ENCODE measurements at places on chromosomes 2 and 18. TPM values are rescaled to one million over a fixed set of nuclear protein-coding genes. Genes with fewer than 3 reads are reported as not detected.

The PSD4 gene
- total RNA-seq, result 161 TPM

The AQP12A gene
- total RNA-seq, result not detected

The GREB1 gene
- total RNA-seq, result 0.69 TPM

The LMAN1 gene
- total RNA-seq, result 33.5 TPM

The SNTG2 gene
- total RNA-seq, result 0.88 TPM

The TMEM37 gene
- total RNA-seq, result 0.37 TPM

The LRP1B gene
- not detected for total RNA-seq

The COL4A4 gene
- 10.9 TPM for total RNA-seq

The TTN gene
- 33.3 TPM for total RNA-seq

The ANKRD29 gene
- not detected for total RNA-seq

The POLE4 gene
- 73.7 TPM for total RNA-seq

The CCDC121 gene
- 0.71 TPM for total RNA-seq

The POTEC gene
- not detected for total RNA-seq

DNA sequence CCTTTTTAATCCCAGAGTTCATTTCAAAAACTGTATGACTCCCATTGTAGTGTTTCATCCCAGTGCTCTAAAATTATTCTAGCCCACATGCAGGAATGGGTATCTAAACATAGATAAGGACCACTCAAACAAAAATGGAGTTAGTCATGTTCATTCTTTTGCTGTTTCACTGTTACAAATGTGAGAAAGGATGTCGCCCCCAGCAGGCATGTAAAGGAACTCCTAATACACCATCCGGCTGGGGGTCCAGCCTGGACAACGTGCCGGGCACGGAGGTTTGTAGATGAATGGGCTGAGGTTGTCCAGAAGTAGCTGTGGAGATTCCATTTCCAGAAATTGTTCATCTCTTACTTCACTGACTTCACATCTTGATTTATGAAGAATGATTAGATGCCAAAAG is 101.9 kb upstream of the RAB12 start:
- no peak for DNase-seq

- DNase-seq, result no peak
Measured at GRCh38 chr2:70496819-70497218, 56.8 kb downstream of the TGFA start.

DNA sequence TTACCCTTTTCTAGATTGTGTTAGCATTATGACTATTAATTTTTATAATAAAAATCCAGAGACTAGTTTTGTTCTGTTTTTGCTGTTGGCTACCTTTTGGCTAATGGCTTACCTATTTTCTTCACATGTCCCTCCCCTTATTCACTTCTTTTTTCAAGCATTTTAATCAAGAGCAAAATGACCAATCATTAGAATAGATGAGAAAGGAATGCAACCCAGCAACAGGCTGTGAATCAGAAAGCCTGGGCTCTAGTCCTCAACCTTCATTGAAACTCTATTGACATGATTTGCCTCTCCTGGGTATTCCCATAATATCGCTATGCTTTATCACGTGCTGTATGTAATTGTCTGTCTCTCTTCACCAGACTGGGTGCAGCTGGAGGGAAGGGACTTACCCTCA is 370.1 kb downstream of the IRS1 start:
- no peak for DNase-seq

DNA sequence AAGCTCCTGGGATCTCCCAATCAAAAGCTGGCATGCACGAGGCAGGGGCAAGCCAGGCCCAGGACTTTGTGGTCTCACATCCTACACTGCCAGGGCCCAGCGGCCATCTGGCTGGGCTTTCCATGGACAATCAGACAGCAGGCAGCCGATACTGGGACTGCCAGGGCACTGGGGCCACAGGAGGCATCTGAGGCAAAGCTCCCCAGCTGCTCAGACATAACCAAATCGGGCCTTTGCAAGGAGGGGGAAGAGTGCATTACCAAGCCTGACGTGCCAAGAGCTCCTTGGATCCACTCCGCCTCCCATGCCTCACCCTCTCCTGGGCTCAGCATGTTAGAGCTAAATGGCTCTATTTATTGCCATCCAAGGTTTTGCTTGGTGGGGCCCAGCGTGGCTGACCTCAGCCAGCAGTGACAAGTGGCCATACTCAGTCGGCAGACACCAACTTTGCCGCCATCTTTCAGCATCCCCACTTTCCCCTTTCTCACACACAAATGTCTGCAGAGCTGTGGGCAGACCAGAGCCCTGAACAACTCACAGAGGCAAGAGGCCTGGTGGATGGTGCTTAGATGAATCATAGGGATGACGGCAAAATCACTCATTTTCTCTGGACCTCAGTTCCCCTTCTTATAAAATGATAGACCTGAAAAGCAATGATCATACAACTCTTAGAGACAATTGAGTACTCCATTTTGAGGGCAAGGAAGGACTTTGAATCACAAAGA is 200.8 kb downstream of the TTC32 start:
- no peak for DNase-seq

DNA sequence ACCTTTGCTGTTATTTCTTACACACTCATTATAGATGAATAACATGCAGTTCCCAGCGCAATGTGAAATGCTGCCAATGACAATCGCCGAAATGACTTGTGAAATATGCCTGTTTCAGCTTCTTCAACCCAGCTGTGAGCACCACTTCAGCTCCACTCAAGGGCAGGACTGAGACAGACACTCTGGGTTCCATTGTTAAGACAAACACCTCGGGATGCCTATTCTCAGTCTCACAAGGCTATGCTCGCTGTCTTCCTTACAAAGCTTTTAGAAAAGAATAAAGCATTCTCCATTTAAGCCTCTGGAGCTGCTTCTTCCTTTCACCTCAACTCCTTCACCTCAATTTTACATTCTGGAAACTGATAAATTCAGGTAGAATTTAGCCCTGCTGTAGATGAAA is 4.2 kb downstream of the CBLN2 start:
- DNase-seq, result no peak

DNA sequence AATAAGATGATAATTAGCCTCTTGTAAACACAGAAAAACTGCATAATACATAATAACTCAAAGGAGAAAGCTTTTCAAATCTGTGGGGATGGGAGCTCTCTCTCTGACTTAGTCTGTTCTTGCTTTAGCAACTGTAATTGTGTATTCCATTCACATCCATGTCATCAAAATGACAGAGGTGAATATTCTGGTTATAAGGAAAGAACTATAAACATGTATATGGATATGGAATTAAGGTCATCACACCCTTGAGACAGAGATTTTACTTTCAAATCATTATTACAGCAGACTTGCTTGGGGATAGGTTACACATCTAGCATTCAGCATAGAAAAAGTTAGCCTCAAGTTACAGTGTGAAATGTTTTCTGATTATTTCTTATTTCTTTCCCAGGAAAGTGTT is 497.7 kb downstream of the LRP1B start:
- DNase-seq, result no peak

DNA sequence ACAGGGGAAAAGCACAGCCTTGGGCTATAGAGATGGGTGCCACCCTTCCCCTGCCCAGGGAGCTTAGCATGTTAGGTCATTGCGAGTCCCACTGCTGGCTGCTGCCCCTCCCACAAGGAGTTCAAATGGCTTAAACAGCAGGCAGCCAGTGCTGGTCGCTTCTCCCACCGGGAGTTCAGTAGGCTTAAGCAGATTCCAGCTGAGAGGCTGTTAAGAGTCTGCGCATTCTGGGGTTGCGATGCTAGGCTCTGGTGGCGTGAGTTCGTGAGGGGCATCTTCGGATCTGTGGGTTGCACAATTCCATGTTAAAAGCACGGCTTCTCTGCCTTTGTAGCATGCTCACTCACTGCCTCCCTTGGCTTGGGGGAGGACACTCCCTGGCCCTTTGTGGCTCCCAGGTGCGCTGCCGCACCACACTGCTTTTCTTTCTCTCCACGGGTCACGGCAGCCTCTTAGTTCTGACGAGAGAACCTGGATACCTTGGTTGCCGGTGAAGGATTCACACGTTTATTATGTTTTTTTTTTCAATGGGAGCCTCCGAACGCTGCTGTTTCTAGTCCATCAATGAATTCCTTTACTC is 93.2 kb downstream of the UNC80 start:
- DNase-seq, result no peak

GRCh38 chr2:120821446-120822160 is 85.9 kb downstream of the GLI2 start:
- DNase-seq, result no peak

- DNase-seq, result no peak
Measured at GRCh38 chr18:12408247-12408869, 629 bp downstream of the PRELID3A start.

GRCh38 chr18:52897611-52898484 is 557.9 kb downstream of the DCC start:
- no peak for DNase-seq

GRCh38 chr2:138171244-138171643 is 207.0 kb downstream of the HNMT start:
- no peak for DNase-seq

GRCh38 chr18:55775972-55776371 is 188.0 kb upstream of the TCF4 start:
- DNase-seq, result no peak

GRCh38 chr2:15142069-15142689 is 419.0 kb downstream of the NBAS start:
- peak; percentile 22 for DNase-seq

DNA sequence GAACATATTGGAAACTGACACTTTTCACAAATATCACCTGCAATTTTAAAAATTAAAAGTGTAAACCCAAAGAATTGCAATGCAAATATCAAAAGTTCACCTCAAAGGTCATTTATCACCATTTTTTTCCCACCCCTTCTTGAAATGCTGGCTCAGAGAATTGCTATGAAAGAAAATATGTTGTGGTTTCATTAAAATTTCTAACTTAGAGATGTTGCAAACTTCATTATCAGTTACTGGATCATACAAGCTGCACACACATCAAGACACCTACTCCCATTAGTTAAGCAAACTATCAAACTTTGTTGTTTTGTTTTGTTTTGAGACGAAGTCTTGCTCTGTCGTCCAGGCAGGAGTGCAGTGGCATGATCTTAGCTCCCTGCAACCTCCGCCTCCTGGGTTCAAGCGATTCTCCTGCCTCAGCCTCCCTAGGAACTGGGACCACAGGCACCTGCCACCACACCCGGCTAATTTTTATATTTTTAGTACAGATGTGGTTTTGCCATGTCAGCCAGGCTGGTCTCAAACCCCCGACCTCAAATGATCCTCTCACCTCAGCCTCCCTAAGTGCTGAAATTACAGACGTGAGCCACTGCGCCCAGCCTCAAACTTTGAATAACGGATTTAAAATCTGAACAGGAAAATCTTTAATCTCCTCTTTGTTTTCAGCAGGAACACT is 37.0 kb downstream of the STK39 start:
- DNase-seq, result no peak

- no peak for DNase-seq
Measured at GRCh38 chr18:23837591-23837990, 148.3 kb downstream of the LAMA3 start.

DNA sequence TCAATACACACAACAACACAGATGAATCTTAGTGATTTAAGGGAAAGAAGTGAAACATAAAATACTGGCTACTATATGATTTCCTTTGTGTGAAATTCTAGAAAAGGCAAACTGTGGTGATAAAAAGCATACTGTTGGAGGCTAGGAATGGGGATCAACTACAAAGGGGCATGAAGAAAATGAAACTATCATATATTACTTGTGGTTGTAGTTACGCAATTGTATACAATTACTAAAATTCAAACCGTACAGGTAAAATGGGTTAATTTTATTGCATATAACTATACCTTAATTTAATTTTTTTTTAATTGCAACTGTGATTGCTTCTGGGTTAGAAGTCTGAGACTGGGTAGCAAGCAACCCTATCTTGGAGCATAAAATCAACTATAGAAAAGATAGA is 41.7 kb upstream of the ABI2 start:
- no peak for DNase-seq

DNA sequence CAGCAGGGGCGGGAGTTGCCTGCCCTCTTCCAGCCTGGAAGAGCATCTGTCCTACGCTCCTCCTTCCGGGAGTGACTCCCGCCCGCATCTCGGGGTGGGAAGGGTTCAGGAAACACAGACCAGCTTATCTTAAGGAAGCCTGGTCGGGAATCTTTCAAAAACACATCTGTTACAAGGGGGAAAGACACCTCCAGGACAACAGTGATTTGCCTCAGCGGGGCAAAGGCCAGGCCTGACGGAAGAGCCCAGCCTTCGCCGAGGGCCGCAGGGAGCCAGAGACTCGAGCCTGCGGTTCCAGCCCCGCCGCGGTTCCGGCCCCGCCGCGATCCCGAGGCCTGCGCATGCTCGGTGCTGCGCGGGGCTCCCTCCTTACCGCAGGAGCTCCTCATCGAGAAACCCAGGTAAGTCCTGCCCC is 38.1 kb upstream of the TGIF1 start:
- DNase-seq, result peak; percentile 32

DNA sequence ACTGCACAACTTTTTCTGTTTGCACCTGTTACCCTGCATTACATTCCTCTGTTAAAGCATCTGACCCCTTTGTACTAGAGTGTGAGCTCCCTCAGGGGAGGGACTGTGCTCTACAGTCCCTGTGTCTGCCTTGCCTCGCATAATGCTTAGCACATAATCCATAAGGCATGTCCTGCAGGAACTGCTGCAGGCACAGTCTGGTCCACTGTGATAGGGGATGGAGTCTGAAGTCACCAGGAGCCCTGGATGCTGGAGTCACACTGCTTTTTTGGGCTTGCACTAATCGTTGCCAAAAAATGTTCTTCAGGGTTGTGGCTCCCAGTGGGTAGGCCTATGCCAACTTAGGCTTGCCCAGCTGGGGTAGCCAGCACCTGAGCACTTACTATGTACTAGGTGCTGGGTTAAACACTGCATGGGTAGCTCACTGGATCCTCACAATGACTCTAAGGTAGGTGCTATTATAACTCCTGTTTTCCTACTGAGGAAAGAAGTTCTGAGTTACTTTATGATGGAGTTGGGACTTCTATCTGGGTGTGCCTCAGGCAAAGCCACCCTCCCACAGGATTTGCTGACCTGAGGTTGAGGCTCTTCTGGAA is 33.3 kb downstream of the COPS7B start:
- DNase-seq, result no peak

DNA sequence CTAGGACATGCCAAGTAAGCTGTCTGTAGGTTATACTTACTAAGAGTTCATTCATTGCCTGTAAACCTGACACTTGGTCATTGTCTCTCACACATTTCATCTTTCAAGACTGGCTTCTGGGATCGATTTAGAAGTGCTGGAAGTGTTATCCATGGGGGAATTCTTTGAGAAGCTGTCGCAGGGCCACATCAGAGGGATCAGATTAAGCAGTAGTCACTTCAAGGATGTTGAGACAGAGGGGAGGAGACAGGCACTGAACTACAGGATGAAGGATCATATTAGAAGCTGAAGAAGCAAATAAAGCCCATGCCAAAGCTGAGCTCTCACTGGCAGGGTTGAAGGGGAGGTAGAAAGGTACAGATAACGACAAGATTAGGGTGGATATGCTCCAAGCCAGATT is 49.0 kb downstream of the CDK15 start:
- DNase-seq, result no peak

- DNase-seq, result no peak
Measured at GRCh38 chr2:134671513-134671912, 47.3 kb downstream of the TMEM163 start.

GRCh38 chr18:48817021-48817461 is 133.7 kb downstream of the SMAD7 start:
- DNase-seq, result peak; percentile 15

GRCh38 chr18:27363872-27364271 is 178.8 kb upstream of the CHST9 start:
- no peak for DNase-seq
